ENCODE measurements at places on chromosomes 5 and 9.

DNA sequence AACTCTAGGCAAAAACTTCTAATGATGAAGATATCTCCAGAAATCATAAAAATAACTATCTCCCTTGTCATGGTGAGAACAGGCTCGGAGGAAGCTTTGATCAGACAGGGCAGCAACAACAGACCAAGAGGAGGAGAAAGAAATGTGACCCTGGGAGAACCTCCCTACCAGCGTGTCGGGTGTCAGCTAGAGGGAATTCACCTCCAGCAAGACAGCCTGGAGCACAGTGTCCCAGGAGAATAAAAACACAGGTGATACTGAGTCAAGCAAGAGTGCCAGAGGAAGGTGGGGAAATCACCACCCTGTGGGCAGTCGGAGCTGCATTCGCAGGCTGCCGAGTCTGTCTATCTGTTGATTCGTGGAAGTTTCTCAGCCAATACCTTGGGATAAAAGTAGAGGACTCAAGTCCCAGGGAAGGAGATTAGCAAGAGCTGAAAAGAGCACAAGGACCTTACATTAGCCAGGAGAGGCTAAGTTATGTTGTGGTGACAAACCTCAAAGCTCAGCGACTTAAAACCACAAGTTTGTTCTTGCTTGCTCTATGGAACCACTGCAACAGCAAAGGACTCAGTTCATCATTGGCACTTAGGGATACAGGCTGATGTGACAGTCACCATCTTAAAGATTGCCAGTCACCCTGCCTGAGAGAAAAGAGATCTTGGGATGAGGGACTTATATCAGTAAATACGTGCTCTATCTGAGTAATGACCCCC is 598.3 kb downstream of the CCDC171 start:
- DNase-seq = no peak

GRCh38 chr5:2562036-2562435 is 189.4 kb downstream of the IRX2 start:
- DNase-seq = no peak

DNA sequence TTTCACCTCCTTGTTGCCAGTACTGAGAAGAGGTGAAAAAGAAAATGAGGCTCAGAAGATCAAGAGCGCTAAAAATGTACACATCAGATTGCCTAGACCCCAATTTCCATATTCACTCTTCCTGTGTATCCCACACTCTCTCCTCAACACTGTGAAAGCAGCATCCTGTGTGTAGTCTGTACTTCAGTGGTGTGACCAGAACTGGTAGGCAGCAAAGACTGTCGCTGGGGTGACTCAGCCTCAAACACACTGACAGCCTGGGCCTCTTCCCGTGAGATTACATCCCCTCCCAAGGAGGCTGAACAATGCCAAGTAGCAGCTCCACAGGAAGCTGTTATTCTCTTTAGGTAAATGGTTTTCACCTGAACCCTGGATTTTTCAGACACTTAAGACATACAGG is 135.5 kb downstream of the CCDC192 start:
- no peak for DNase-seq

GRCh38 chr9:88706193-88707113 is 171.5 kb downstream of the NXNL2 start:
- no peak for DNase-seq

- no peak for DNase-seq
Observed at GRCh38 chr5:133840168-133840567, 128.3 kb downstream of the C5orf15 start.

DNA sequence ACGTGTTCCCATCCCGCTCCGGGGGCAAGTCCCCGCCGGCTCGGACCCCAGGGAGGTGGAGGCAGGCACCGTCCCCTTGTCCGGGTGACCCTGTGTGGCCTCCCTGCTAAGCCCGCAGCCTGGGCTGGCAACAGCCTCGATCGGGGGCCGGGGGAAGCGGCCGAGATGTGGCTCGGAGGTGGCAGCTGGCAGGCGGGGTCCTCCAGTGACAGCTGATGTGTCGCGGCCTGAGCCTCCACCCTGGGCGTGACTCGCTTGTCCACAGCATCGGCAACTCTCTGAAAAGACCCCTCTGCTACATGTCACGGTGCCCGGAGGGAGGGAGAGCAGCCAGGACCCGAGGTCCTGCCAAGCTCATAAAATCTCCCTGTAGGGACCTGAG is 124.8 kb upstream of the IRX4 start:
- no peak for DNase-seq

- DNase-seq = peak; percentile 75
Observed at GRCh38 chr9:97468658-97469448, 32.6 kb upstream of the TMOD1 start.

DNA sequence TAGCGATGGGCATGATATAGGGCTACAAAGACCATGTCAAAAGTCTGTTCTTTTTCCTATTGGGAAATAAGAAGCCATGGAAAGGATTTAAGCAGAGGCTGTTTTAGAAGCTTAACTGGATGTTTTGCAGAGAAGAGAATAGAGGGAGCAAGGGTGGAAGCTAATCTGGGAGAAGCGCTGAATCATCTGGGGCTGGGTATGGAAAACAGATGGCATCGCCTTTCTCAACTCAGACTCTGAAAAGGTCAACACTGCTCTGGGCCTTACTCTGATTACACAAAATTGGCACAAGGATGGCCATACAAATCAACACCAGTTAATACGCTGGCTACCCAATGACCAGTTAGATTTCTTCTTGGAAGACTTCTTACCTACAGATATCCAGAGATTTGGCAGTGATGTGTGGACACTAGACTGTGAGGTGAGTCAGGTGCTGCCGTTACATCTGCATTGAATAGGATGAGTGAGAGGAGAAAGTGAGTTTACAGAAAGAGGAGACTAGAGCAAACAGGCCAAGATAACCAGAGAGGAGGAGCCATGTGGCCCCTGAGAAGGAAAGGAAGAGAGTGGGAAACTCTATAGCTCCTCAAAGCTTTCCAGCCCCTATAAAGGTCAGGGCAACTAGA is 6.2 kb upstream of the TCERG1 start:
- no peak for DNase-seq

GRCh38 chr5:158610051-158610415 is 489.7 kb downstream of the EBF1 start:
- no peak for DNase-seq

DNA sequence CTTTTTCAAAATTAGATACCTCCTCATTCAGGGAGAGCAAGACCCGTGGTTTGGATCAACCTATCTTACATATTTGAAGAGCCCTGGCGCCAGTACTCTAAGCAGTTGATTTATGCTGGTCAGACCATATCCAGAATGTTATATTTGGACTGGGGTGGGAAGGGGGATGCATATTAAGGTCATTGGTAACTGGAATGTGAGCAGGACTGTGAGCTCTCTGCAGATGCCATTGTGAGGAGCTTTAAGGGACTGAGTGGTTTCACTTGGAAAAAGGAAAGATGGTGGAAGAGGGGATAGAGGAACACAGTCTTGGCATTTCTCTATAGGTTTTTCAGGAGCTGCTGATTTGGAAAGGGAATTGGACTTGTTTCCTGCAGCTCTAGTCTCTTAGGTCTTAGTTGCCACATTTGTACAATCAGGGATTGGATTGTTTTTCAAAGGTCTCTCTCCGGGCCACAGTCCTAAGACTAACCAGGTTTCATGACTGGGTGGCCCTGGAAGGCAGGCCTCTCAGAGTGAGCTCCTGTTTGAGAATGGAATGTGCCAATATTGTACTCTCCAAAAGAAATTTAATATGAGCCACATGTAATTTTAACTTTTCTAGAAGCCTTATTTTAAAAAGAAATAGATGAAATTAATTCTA is 25.8 kb upstream of the F2R start:
- no peak for DNase-seq

DNA sequence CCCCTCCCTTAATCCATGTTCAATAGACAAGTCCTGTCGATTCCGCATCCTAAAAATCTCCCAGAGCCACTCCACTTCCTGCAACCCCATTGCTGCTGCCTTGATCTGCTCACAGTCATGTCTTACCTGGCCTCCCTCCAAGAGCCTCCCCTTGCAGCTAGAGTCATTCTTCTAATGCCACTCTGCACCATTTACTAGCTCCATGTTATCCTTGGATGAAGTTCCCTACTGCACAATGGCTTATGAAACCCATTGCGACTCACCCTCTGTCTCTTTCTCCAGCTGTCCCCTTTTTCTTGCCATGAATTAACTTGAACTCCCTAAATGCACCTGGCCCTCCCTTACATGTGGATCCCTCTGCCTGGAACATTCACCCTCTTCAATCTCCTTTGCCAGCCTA is 39.5 kb downstream of the MEGF10 start:
- no peak for DNase-seq

DNA sequence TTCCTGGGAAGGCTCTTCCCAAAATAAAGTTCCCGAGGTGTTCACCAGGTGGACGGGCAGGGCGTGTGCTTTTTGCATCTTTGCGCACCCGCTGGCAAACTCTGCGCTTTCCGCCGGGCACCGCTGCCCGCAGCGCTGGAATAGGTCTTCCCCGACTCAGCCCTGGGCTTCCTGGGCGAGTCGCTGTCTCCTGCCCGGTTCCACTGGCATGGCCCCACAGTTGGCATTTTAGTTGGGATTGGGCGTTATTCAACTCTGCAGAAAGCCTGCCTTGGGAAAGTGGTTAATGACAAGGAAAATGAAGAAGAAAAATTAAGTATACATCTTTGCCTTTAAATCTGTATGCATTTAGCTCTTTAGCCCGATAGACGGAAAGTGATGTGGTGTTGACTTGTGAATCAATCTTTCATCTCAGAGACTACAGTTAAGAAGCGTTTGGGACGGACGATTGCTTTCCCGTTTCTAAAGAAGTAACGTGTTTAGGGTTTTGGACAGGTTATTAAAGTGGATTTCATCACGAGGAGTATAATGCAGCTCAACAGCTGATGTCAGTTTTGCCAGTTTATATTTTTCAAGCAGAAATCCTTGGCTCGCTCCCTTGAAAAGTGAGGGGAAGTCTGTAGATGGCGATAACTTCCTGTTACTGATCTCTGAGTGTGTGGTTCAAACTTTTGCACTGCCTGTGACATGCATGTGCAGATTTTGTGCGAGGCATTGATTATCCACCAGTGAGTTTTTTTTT is 946 bp downstream of the ADCY2 start:
- DNase-seq = peak; percentile 49

DNA sequence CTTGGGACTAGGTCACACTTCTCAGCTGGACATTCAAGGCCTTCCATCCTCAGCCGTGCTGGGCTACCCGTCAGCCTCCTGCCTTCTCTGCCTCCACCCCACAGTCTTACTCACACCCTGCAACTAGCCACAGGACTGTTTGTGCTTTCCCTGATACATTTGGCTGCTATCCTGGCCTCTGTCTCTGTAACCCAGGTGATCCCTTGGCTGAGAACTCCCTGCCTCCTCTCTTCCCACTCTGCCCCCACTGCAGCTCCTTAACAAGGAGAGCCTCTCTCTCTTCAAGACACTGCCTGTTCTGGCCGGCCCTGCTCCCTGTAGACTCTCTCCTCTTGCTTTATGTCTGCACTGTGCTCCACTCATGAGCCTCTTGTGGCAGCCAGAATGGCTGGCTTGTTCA is 120.6 kb downstream of the MSX2 start:
- DNase-seq = no peak

DNA sequence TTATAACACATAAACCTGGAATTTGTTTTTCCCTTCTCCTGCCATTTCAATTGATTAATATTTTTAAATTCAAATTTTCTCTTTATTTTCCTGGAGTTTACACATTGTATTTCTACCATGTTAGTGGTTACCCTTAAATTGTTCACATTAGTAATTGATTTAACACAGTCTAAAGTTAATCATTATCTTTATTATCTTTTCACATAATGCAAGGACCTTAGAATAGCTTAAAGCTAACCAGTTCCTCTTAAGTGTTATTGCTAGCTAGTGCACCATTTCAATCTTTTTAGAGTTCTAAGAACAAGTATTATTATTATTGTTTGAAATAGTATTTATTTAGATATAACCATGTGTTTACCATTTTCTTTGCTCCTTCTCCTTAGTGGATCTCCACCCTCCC is 251.2 kb upstream of the FBXL7 start:
- no peak for DNase-seq

- no peak for DNase-seq
Observed at GRCh38 chr9:121399883-121400607, 30.0 kb upstream of the STOM start.

- no peak for DNase-seq
Observed at GRCh38 chr5:1497242-1497777, 26.4 kb downstream of the LPCAT1 start.

- no peak for DNase-seq
Observed at GRCh38 chr5:72815580-72816283, 729 bp upstream of the TNPO1 start.

DNA sequence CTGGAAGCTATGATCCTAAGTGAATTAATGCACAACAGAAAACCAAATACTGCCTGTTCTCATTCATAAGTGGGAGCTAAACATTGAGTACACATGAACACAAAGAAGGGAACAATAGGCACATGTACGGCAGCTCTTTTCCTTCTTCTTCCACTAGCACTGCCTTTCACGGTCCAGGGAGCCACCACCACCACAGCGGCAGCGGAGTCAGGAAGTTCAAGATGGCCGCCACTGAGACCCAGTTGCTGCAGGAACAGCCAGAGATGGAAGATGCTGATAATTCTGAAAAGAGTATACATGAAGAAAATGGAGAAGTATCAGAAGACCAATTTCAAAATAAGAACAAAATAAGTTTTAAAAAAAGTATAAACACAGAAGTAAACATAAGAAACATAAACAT is 39.5 kb upstream of the TNFSF15 start:
- DNase-seq = no peak

DNA sequence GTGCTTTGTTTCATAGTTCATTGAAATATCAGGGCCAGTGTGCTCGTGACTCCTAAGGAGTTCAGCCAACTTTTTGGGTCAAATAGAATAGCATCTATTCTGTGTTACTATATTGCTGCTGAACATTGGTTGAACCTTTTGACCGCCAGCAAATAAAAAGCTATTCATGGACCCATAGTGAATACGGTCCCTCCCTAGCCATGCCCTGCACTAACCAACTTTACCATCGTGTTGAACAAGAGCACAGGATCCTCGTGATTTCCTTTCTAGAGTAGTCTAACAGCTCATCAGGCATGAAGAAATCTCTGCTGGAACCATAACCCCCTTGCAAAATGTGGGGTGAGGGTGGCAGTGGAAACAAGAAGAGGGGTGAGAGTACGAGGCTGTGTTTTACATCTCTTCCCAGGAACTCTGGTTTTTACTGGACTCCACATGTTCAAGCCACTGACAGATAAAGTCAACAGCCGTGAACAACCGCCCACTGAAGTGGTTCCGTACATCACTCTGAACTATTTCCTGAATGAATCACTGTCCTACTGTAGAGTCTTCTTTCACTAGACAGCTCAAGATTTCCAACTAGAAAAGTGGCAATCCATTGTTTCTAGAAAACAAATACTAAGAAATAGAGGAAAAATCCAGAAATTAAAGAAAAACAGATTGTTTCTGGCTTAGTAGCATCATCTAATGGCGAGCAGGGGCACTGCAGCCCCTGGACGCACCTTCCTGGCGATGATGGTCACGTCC is 70.1 kb upstream of the SPATA31E1 start:
- no peak for DNase-seq

Measured in ecto neural progenitor cell (in vitro differentiated cells).